Esophagus mucosa (tissue), 1 donor: ENCODE measurements at places on chromosomes 2 and 18.

- ATAC-seq, result peak; percentile 46
These were observed 20.2 kb upstream of the ST3GAL5 start for GRCh38 chr2:85909005-85909404.

- ATAC-seq, result no peak
These were observed 92.2 kb upstream of the SEC11C start for GRCh38 chr18:59047321-59048047.

DNA sequence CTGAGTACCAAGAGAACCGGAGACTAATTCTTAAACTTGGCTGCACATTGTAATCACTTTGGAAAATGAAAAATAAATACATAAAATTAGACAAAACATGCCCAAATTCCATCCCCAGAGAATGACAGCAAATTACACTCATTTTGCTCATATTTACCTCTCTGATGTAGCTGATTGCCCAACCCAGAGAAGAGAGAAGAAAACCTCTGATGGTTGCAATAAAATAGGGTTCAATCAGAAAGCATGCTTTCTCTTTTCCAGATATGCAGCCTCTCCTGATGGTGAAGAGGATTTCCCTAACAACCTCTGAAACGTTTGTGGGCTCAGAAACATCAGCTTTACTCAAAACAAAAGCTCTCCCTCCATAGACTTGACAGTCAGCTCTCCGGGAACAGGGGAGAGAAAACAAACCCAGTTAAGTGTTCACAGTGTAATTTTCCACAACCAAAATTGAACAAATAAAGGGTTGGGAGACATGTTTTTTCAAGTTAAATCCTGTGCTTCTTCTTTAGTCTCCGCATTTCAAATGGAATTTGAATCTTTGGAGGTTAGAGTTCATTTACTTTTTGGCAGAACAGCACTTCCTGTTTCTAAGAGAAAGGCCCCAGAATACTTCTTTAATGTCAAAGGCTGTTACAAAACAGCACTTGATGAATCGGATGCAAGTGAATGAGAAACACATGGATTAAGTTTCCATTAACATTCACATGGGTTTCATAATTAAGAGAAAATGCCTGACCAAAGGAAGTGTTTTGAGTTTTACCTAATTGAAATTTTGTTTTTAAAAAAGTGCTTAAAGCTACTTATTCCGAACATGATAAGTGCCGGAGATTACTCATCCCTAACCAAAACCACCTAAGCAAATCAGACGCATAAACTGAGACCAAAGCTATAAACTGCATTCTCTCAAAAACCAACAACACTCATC lies 570.1 kb upstream of the SYT4 start:
- ATAC-seq, result no peak

- ATAC-seq, result no peak
These were observed 284.1 kb downstream of the PID1 start for GRCh38 chr2:228986961-228987360.

- no peak for ATAC-seq
These were observed 1.3 kb upstream of the MYO5B start for GRCh38 chr18:50196261-50196660.

- ATAC-seq, result no peak
These were observed 689.3 kb downstream of the NR4A2 start for GRCh38 chr2:155643056-155643775.

DNA sequence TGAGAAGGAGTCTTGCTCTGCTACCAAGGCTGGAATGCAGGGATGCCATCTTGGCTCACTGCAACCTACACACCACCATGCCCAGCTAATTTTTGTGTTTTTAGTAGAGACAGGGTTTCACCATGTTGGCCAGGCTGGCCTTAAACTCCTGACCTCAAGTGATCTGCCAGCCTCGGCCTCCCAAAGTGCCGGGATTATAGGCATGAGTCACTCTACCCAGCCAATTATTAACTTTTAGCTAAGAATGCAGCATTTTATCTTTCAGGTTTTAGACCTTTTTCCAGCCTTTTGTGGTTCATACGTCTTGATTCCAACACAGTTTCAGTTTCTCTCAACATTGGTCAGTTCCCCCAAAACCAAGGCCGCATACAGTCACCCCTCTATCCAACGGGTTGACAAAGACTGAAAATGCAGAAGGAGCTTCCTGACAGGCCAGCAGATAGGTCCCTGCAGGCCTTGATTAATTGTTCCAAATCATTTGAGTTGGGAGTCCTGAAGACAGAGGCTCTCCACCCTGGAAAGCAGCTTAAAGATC lies 262.2 kb upstream of the KLHL29 start:
- no peak for ATAC-seq

- no peak for ATAC-seq
These were observed 91.2 kb downstream of the NCKAP5 start for GRCh38 chr2:133476931-133477615.

GRCh38 chr2:119592436-119592835 lies 48.2 kb downstream of the CFAP221 start:
- ATAC-seq, result no peak

DNA sequence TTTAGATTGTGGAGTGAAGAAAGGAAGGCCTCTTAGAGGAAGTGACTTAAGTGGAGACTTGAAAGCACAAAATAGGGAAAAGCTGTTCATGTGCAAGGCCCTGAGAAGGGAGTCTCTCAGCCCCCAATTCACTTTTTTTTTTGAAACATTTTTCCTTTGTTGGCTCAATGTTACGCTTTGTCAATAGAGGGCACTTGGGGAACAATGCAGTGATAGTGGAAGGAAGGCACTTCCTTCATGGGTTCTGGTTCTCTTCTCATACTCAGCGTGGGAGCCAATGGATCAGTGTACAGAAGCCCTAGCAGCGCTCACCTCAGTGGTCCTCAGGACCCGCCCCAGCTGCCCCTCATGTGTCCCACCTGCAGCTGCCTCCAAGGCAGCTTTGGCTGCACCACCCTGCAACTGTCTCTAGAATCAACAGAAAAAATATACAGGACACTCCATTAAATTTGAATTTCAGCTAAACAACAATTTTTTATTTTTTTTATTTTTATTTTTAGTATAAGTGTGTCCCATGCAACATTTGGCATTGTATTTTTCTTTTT lies 8.6 kb upstream of the C2orf42 start:
- ATAC-seq, result no peak

- ATAC-seq, result no peak
These were observed 148.0 kb downstream of the LDLRAD4 start for GRCh38 chr18:13366541-13366940.

DNA sequence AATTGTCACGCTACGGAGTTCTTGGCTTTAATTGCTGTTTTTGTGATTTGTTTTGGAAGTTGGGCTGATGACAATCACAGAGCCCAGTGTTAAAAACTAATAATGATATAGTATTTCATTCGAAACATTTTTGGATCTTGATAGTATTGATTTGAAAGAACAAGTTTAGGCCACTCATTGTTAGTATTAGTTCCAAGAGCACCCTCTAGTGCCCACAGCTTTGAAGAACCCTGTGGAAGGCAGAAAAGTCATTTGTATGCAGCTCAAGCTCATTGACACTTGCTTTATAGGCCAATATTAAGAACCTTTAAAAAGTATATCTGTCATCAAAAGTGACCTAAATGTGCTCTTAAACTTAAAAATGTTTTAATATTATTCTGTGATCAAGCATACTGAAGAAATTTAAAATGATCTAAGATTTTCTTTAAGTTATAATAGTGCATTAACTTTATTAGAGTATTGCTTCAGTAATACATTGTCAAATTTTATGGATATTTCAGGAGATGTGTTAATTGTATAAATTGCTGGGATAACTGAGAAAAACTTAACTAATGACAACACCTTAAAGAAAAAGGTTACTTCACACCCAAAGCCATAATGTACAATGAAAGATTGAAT lies 191.0 kb downstream of the GRB14 start:
- ATAC-seq, result no peak

DNA sequence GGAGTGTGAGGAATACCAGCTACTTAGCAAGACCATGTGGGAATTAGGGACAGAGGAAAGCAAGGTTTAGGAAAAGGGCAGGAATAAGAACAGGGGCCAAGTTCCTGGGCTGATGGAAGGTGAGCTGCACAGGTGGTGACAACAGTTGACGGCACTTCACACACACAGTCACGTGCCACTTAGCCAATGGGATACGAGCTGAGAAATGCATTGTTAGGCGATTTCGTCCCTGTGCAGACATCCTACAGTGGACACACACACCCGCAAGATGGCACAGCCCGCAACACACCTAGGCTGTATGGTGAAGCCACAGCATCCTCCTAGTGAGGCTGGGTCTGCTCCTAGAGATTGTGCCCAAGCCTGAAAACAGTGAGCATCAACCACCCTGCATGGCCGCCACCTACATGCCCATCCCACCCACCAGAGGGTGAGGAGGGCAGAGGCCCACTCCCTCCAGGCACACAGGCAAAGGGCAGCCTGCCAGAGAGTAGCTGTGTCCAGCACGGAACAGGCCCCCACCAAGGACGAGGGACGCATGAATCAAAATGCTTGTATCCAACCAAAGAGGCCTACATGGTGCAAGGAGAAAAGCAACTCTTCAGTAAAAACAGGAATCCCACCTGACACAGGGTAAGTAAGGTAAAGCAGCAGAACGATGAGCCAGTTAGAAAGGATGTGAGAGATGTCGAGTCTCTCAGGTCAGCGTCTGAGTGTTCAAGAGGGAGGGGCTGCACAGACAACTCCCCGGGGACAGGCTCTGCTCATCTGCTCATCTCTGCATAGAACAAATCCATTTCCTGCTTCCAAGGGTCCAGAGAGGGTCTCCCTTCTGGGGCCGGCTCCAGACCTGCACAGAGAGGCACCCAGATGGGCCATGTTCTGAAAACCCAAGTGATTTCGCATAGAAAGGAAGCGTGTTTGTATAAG lies 51.3 kb downstream of the ZNF516 start:
- no peak for ATAC-seq

DNA sequence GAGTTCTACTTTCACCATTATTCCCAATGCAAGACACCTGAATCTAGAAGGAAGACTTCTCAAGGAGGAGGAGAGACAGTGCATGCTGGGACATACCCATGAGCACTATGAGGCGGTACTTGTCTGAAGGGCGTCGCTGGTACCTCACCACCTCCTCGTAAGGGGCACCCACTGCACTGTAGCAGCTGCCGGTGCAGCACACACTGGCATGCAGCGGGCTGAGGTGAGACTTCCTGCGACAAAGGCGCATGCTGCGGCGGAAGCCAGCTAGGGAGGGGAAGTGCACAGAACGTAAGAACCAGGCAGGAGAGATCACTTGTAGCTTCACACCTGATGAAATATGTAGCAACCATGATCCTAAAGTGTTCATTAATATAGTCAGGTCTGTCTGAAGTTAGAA lies 12.8 kb upstream of the TMEM237 start:
- ATAC-seq, result no peak

DNA sequence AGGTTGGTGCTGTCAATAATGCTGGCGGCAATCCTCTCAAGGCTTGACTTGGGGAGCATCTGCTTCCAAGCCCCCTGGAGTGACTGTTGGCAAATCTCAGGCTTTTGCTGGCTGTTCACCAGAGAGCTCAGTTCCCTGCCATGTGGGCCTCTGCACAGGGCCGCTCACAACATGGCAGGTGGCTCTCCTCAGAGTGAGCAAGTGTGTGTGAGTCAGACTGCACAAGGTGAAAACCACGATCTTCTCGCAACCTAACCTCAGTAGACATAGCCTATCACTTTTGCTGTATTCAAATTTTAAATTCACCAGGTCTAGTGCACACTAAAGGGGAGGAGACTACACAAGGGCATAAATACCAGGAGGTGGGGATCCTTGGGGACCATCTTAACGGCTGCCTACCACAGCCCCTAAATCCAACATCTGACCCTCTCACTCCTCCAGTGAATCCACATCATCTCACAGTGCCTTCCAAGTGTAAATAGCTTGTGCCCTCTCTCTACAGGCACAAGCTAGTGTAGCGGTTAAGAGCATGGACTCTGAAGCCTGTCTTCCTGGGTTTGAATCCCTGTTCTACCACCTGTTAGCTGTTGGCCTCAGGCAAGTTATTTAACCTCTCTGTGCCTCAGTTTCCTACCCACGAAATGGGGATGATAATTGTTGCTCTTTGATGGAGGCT lies 187.7 kb upstream of the CXCR4 start:
- no peak for ATAC-seq

GRCh38 chr2:74756356-74756890 lies 77.5 kb upstream of the HK2 start:
- no peak for ATAC-seq

DNA sequence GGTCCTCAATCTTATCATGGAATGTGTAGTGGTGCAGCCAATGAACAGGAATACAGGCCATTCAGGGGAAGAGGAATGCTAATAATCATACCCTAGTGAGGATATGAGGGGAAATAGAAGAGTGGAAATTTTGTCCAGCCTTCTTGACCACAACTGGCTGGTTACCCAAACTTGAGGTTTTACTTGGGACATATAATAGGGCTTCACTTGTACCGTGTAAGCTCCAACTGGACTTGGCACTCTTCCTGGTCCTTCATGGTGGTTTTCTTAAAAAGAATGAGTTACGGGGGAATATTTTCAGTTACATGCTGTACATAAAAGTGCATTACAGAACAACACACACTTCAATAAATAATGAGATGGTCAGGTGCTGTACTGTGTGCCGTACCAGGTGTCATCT lies 234.9 kb upstream of the RASGRP3 start:
- ATAC-seq, result no peak

DNA sequence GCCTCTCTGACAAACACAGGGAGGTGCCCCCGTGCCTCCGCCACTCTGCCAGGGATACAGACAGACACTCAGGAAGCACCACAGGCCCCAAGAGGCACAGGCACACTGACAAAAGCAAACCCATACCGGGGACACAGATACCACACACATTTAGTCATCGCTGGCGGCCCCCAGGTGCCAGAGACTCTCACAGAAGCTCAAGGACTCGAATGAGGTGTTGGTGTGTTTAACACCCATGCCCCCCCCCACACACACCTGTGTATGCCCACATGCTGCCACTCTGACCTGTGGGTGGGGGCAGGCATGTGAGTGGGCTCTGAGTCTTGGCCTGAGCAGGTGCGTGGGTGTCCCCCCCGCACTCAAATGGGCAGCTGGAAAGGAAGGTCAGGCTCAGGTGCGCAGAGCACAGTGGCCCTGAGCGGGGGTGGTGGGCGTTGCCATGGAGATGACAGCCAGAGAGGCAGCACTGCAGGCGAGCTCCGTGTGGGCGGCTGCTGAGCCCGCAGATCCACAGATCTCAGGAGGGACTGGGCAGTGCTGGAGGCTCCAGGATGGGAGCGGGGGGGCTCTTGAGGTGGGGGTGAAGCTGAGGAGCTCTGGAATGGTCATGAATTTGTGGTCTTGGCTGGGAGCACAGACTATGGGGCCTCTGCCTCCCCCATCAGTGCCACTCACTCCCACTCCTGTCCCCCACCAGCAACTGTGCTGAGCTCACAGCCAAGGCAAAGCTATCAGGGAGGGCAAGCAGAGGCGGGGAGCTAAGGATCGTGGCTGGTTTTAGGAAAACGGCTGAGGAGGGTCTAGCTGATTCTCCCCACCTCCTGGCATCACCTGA lies 73.9 kb upstream of the TAF1B start:
- peak; percentile 4 for ATAC-seq

GRCh38 chr2:45273412-45274249 lies 264.4 kb upstream of the SIX2 start:
- no peak for ATAC-seq
